ENCODE measurements at places on chromosomes 1 and 21. TPM values are rescaled to one million over a fixed set of nuclear protein-coding genes. Genes with fewer than 3 reads are reported as not detected.

Gene DCDC2B
- total RNA-seq: not detected

Gene COPA
- 286 TPM for total RNA-seq

Gene HHAT
- total RNA-seq: 4.0 TPM

Gene GRIK1
- under 0.01 TPM for total RNA-seq

Gene CACYBP
- 95.3 TPM for total RNA-seq

Gene DTL
- total RNA-seq: 0.17 TPM

Gene A3GALT2
- total RNA-seq: not detected

Gene LCE1A
- total RNA-seq: not detected

Gene CRYZL1
- total RNA-seq: 34.9 TPM

Gene EPRS1
- 76.8 TPM for total RNA-seq

Gene ANXA9
- 0.63 TPM for total RNA-seq

Gene NES
- total RNA-seq: 30.8 TPM

Gene SYT11
- 39.4 TPM for total RNA-seq
